ENCODE measurements at places on chromosomes 2 and 18. TPM values are rescaled to one million over a fixed set of nuclear protein-coding genes. Genes with fewer than 3 reads are reported as not detected.

Gene CYRIA
- 0.02 TPM for total RNA-seq

DNA sequence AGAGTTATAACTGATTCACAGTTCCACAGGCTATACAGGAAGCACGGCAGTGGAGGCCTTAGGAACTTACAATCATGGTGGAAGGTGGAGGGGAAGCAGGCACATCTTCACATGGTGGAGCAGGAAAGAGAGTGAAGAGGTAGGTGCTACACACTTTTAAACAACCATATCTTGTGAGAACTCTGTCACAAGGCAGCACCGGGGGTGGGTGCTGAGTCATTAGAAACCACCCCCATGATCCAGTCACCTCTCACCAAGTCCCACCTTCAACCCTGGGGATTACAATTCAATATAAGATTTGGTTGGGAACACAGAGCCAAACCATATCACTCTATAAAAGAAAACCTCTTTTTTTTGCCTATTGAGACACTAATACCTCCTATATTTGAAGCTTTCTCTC, 1108.5 kb upstream of the CDH2 start:
- no peak for DNase-seq

- no peak for DNase-seq
Measured at GRCh38 chr2:64853306-64853705, 135.9 kb upstream of the SLC1A4 start.

Gene UGT1A4
- total RNA-seq, result not detected

- no peak for DNase-seq
Measured at GRCh38 chr2:15346624-15347023, 214.5 kb downstream of the NBAS start.

GRCh38 chr2:176020400-176020799, 18.3 kb upstream of the LNPK start:
- peak; percentile 4 for DNase-seq

Gene MROH2A
- not detected for total RNA-seq

GRCh38 chr2:234462218-234462992, 34.5 kb downstream of the ARL4C start:
- no peak for DNase-seq

Gene TXNDC2
- 1.6 TPM for total RNA-seq

DNA sequence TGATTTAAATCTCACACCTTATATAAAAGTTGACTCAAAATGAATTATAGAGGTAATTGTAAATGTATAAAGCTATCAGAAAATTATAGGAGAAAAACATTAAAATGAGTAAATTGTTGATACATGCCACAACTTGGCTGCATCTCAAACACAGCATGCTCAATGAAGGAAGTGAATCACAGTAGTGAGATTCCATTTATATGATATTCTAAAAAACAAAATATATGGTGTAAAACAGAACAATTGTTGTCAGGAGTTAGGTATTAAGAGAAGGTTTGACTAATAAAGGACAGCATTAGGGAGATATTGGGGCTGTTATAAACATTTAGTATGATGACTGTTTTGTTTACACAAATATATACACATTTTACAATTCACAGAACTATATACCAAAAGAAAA, 356.6 kb upstream of the CELF4 start:
- no peak for DNase-seq

GRCh38 chr2:37825586-37825985, 99.5 kb upstream of the RMDN2 start:
- DNase-seq, result no peak

DNA sequence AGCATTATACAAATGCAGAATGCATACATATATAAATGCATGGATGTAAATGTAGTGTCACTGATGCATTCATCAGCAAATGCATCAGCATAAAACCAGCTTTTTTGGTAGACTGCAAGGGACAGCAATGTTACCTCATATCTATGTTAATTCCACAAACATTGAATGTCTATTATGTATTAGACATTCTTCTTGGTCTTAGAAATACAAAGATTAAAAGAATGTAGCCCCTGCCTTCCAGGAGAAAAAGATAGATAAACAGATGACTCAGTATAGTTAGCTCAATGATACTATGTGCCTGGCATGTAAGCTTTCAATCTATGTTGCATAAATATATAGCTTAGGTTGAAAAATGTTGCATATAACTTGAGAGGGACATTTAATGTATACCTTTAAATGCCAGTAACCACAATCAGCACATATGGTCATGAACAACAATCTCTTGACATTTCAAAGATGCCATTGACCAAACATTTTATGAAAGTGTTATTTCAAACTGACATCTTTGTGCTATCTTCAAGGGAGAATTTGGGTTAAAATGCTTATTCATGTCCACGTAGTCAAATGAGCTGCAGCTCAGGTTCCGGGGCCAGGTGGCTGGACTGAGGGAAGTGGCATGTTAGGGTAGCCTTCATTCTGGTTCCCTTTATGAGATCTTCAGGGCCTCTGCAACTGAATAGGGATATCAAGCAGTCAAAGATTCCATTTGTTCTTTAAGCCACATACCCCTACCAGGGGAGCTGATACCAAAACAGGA, 45.2 kb upstream of the GCG start:
- DNase-seq, result peak; percentile 24

- peak; percentile 57 for DNase-seq
Measured at GRCh38 chr2:176508984-176509740, 239.9 kb downstream of the MTX2 start.

Gene KCNG2
- not detected for total RNA-seq

Gene GALNT3
- 0.59 TPM for total RNA-seq

GRCh38 chr2:188693111-188693510, 281.1 kb upstream of the COL3A1 start:
- DNase-seq, result peak; percentile 36

GRCh38 chr2:218975060-218975777, 9.8 kb downstream of the FEV start:
- no peak for DNase-seq

All from M059J (cell line).